Memory B cell (primary cell): ENCODE measurements at places on chromosomes 16 and 17.

DNA sequence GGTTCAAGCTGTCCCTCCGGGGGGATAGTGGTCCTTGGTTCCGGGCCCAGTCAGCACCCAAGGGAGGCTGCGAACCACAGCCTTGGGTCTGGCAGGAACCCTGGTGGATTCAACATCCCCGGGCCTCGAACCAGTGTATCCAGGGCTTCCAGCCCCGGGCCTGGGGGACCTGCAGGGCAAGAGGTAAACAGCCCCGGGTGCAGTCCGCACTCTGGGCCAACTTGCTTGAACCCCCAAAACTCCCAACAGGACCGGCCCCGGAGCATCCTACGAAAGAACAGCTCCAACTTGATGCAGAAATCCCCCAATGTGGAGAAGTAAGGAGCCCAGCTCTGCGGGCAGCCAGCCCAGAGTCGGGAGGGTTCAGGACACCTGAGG, 1.5 kb upstream of the NEURL4 start:
- DNase-seq = no peak

GRCh38 chr16:28574925-28575324, 21.2 kb downstream of the SGF29 start:
- DNase-seq = no peak

GRCh38 chr16:74450967-74451760, 29.9 kb upstream of the CLEC18B start:
- no peak for DNase-seq

DNA sequence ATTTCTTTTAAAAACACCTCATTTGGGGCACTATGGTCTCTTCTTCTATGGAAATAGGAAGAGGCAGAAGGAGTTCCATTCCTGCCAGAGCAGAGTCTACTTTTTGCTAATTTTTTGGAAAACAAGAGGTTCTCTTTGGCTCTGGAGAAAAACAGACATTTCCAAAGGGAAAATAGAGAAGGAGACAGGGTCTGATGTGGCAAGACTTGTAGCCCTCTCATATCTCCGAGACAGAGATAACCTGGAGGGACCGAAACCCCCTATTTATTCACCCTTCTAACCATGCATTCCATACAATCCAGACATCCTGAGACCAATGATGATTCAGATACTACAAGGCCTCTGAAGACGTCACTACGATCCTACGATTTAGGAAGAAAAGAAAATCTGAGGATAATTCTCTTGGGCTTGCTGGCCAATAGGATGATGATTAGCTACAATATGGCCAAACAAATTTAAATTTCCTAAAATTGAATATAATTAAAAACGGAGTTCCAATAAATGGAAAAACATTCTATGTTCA, 70.2 kb downstream of the HIC1 start:
- DNase-seq = no peak

GRCh38 chr17:65593092-65593854, 31.8 kb upstream of the AXIN2 start:
- DNase-seq = no peak

- no peak for DNase-seq
These were observed 13.6 kb downstream of the KIF19 start for GRCh38 chr17:74339537-74340195.

- DNase-seq = no peak
These were observed 128.9 kb upstream of the GOT2 start for GRCh38 chr16:58863042-58863441.

GRCh38 chr16:200388-200787, 20.1 kb downstream of the HBQ1 start:
- no peak for DNase-seq

DNA sequence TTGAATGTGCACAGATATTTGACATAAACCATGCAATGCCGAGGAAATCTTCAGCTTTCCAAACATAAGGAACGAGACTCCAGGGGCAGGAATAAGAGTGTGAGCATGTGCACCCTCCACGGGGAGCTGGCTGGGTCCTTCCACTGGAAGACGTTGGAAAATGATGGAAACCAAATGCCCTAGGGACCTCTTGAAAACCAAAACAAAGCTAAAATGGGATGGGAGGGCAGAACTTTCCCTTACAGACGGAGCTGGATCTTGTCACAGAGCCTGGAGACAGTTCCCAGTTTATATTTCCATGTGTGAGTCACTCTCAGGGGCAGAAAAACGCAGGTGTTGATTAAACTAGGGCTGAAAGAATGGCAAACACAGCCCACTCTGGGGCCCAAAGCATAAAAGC, 34.4 kb upstream of the DNAH17 start:
- no peak for DNase-seq

DNA sequence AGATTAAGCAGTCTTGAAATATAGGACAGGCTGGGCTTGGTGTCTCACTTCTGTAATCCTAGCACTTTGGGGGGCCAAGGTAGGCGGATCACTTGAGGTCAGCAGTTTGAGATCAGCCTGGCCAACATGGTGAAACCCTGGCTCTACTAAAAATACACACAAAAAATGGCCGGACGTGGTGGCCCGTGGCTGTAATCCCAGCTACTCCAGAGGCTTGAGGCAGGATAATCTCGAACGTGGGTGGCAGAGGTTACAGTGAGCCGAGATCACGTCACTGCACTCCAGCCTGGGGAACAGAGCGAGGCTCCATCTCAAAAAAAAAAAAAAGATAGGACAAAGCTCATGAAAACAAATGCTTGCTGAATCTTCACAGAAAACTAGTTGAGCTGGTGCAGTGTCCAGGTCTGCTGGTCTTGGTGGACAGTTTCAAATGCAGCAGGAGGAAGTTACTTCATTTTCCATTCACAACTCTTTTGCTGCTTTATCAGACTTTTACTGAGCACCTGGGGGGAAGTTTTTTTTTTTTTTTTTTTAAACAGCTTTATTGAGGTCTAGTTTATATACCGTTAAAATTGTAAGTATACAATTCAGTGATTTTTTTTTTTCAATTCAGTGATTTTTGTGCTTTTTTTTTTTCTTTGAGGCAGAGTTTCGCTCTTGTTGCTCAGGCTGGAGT, 45.2 kb downstream of the SNX29 start:
- DNase-seq = no peak

GRCh38 chr17:65370669-65371131, 190.7 kb downstream of the AXIN2 start:
- DNase-seq = no peak

GRCh38 chr16:75620326-75621169, 2.5 kb downstream of the ADAT1 start:
- no peak for DNase-seq

GRCh38 chr17:73069841-73070240, 22.6 kb downstream of the SLC39A11 start:
- DNase-seq = no peak

DNA sequence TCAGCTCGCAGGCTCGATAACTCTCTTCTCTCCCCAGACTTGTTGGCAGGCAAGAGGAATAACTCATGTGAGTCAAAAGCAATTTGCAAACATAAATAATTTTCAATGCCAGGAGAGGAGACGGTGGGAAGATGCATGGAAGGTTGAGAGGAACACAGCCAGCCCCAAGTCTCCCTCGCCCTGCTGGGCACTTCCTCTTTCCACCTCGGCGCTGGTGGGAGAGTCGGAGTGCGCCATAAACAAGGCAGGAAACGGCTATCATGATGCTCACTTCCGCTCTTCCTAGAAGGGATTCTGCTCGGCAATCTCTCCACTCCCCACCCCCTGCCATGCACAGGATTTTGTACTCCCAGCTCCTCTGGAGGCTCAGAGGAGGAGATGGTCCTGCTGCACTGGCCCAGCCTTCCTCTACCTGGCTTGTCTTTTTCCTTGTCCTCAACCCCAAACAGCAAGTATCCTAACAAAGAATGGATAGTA, 13.0 kb downstream of the CBX4 start:
- DNase-seq = no peak

- no peak for DNase-seq
These were observed 684.1 kb upstream of the C16orf82 start for GRCh38 chr16:26382586-26382985.
